ENCODE measurements at places on chromosomes 4 and X.

DNA sequence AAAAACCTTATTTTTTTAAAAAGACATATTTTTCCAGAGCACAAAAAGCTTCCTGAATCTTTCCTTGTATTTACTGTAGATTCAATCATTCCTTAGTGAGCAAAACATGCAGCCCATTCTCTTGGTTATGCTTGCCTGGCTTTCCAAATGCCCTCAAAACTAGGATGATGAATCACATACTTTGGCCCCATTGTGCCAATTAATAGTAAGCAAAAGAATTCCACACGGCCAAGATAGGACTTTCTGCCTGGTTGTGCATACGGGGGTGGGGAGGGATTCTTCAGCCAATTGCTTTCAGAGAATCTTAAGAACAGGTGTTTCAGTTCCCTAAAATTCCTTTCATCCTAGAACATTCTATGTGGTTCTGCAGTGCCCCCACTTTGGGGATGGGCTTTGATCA lies 7.0 kb downstream of the RAI2 start:
- no peak for DNase-seq

DNA sequence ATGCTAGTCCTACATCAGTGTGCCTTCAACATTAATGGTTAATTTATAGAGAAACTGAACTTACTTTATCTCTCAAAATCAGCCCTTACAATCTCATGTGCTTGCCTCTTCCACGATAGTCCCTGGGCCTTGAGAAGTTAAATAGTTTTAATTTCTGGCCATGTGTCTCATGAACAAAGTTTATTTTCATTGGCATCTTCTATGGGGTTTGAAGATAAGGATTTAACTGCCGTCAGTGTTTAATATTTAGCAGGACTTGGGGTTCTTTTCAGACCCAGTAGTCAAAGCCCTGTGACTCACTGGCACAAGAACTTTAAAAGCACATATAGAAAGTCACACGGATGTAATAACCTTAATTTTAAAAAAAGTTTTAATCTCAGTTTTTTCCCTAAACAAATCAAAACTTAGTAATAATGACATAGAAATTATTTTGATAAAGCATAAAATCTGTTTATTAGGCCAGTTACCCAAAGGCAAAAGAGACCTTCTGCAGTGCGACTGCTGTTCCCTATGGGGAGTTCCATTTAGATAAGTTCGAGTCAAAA lies 10.1 kb upstream of the MPP1 start:
- no peak for DNase-seq

DNA sequence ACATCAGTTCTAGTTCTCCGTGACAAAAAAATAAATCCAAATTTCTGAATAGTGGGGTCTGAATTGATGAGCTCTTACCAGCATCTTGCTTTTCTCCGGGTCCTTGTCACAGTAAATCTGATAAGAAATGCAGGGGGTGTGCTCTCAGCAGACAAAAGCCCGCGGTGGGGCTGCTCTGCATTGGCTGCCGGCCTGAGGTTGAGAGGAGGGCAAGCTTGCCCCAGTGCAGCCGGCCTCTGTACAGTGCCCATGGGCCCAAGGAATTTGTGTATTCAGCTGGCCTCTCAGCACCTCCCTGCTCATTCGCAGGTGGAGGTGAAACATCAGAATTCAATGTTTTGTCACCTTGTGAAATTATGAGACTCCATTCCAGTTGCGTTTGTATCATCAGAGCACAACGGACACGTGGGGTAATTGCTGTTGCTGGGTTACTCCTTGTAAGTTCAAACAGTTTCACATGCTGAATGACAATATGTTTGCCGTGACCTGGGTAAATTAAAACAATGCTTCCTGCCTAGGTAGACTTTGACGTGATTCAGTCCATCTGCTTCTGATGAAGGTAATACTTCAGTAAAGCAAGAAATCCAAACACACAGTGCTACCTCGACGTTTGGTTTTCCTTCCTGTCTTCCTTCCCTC lies 596.4 kb downstream of the MID1IP1 start:
- DNase-seq = no peak

- DNase-seq = no peak
These were observed 883.3 kb downstream of the TRIML1 start for GRCh38 chr4:189022440-189023035.

DNA sequence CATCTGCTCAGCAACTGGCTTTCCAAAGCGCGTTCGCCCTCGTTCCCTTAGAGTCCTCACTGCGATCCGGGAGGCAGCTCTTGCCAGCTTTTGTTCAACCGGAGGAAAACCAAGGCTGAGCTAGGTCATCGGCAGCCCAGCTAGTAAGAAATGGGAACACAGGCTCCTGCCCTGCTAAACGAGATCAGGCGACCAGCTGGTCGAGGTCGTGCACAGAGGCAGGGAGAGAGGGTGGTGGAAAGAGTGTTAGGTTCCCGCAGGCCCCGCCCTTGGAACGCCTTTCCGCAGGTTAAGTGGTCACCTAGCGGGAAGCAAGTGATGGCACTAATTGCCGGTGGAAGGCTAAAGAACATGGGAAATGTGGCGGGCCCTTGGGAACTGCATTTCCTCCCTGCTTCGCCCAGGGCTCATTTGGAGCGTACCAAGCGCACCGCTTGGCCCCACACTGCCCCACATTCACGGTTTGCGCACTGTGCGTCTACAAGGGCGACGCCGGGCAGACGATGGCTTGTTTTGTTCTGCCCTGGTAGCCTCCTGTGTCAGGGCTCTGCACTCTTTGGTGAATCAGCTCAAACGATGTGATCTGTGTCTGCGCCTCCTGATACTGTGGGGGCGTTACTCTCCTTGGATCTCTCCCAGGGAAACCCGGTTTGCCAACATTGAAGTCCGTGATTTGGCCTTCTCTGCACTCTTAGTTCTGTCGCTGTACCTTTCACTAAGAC lies 7.2 kb upstream of the PRDM8 start:
- no peak for DNase-seq

DNA sequence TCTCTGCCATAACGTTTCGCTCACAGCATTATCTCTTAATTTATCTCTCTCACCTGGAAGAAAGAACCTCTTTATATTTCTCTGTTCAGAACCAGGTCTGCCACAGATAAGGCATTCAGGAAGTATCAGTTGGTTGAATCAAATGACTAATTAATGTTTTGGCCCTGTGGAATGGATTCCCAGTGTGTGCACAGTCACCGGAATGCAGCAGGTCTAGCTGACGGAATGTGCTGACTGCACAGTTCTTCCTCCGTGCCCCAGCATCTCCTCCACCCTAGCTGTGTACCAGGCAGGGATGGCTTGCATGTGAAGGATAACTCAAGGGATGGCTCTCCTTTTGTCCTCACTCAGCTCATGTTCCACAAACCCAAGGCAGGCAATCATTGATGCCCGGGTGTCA lies 141.8 kb upstream of the MSX1 start:
- DNase-seq = no peak

DNA sequence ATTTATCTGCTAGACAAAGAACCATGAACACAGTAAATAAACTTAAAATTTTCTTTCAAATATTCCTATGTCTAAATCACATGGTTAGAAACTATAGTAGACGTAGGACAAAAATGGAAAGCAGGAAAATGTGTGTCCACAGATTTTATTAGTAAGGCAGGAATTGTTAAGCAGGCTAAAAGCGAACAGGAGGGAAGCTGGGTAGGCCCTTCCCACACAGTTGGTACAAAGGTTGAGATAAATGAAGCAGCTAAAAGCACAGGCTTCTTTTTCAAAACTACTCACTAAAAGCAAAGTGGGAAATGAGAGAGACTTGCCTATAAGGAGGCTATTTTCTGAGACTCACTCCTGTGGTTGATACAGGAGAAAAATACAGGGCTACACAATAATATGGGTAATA lies 108.1 kb upstream of the PABPC4L start:
- DNase-seq = no peak

DNA sequence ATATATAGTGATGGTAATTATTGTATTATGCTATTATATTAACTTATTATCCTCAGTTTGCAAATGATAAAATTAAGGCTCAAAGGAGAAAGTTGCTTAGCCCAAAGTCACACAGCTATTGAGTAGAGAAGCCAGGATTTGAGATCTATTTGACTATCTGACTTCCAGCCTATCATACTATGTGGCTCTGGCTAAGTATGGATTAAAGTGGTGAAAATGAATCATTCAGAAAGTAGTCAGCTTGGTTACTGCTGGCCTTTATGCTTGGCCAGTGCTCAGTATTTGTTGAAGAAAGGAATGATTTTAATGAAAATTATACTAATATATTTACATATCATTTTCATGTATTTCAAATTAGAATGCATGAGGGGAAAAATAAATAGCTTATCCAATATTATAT lies 219.8 kb downstream of the SHROOM3 start:
- no peak for DNase-seq
